NCI-H524 (cell line): ENCODE measurements at places on chromosomes 7 and 10.
A peak's percentile ranks its signal among the peaks of the same experiment; 100 is the strongest.

DNA sequence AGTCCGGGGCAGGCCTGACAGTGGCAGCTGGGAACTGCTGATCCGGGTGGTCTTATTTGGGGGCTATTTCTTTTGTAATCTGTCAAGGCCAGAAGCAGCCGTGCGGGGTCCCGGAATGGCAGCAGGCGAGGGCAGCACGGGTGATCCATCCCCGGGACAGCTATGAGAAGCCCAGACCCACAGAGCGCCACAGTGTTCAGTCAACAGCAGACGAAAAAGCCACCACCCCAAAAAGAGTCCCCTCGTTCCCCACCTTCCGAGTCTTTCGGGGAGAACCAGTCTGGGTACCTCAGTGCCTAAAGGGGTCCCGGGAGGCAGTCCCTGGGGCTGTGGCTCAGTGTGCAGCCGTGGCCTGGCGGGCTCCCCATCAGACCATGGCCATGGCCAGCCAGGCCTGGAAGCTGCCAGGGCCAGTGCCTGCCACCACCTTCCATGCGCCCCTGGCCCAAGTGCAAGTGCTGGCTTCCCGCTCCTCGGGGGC is 125.1 kb upstream of the KCTD7 start:
- DNase-seq = no peak

GRCh38 chr10:62025901-62026879 is 124.7 kb downstream of the ARID5B start:
- DNase-seq = no peak

DNA sequence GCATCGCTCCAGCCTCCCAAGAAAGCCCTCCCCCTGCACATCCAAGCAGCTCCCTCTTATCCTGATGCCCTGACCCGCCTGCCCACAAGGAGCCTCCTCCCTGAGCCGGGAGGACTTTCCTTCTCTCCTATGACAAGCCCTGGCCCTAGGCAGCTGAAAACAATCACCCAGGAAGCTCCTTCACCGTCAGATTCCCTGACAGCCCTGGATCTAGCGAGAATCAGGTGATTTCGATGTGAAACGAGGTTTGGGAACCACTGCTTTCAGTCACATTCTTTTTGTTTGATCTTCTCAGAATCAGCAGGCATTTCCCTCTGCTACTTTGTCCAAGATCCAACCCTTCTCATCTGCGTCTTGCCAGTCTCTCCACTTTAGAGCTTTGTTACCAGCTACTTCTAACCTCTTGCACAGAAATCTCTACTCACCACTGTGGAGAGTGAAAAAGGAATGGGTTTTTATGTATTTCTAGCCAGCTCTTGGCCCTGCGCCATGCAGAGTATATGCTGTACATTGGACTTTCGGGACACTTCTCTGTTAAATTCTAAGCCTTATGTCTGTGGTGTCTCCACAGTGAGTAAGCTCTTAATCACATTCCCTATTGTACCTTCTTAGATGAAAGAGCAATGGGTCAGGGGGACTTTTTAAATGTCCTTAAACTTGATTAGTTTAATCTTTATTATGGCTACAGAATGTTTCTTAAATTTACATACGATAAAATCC is 253.2 kb upstream of the C7orf33 start:
- DNase-seq = no peak

- no peak for DNase-seq
Observed at GRCh38 chr10:1022413-1022812, 3.2 kb downstream of the IDI2 start.

DNA sequence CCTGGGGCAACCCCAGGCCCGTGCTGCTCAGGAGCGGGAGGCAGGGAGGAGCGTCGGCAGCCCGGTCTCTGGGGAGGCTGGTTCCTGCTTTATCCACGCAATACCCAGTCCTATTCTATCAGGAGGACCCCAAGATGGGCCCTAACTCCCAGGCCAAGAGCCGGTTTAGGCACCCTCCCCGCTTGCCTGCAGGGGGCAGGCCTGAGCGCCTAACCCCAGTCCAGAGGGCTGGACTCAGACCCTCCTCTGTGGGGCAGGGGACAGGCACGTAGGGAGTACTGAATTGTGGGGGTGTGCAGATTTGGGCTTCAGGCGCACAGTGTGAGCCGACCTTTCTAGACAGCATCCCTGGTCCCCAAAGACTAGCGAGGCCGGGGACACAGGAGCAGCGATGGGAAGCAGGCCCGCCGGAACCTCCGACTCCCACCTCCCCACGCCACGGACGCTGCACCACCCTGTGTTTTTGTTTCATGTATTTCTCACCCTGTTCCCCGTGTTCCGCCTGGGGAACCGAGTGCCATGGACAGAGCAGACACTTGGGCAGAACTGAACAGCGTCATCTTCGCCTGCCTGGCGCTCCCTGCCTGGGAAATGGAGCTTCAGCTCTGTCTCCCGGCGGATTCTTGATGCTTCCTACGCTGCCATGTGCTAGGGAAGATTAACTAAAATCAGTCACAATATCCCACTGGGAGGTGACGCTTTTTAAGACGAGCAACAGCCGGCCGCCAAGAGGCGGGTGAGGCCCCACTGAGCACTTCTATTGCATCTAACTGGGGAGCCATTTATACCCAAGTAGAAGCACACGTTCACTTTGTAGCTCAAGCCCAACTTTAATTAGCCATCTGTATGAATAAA is 5.3 kb downstream of the NUDT1 start:
- no peak for DNase-seq

- no peak for DNase-seq
Observed at GRCh38 chr7:919924-920341, 34.5 kb downstream of the ADAP1 start.

- DNase-seq = no peak
Observed at GRCh38 chr10:128927497-128928161, 539.4 kb upstream of the MGMT start.

DNA sequence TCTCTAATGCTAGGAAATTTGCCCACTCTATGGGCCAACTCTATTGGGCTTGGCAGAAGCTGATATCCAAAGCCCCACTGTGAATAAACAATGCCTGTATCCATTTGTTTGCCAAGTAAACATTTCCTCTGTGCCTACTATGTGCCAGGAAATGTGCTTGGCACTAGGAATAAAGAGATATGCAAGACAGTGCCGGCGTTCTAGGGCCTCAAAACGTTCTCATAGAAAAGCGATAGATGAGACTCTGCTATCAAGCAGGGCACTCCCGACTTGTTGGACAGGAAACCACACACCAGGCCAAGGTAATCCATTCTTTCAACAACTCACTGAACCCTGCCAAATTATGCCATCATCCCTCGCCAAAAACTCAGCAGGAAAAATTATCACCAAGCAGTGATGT is 196.7 kb downstream of the IPMK start:
- no peak for DNase-seq

DNA sequence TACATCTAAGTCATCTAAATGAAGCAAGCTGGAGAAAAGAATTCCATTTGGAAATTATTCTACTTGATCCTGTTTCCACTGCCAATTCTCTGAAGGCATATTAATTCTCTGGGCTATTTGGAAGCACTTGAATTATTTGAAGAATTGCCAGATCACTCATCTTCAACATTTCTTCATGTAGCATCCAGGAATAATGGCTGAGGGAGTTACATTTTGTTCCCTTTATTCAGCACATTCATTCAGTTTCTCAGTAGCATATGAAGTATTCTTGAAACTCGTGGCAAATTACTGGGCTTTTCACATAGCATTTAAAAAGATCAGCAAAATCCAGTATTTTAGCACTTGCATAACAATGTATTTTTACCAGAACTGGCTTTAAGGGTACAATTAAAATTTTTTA is 127.1 kb upstream of the VIPR2 start:
- DNase-seq = no peak

- DNase-seq = no peak
Observed at GRCh38 chr7:158276414-158277218, 311.0 kb downstream of the PTPRN2 start.

DNA sequence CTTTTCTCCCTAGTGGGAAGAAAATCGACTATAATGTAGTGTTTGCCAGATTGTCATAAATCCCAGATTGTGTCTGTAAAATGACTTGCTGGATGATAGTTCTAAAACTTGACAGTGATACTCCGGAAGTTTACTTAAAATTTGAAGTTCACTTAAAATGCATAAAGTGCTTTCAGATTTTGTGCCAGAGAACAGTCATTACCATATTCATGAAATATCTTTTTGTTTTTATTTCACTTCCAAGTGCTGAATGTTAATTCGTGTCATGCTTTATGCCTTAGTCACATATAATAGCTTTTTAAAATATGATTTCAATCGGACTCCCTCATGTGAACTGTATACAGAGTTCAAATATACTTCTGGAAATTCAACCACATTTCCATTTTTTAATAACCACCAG is 30.4 kb downstream of the PRPF18 start:
- DNase-seq = no peak

GRCh38 chr7:75798770-75799169 is 14.8 kb downstream of the CCL24 start:
- DNase-seq = peak; percentile 17

GRCh38 chr10:59078978-59079377 is 97.5 kb upstream of the PHYHIPL start:
- no peak for DNase-seq

DNA sequence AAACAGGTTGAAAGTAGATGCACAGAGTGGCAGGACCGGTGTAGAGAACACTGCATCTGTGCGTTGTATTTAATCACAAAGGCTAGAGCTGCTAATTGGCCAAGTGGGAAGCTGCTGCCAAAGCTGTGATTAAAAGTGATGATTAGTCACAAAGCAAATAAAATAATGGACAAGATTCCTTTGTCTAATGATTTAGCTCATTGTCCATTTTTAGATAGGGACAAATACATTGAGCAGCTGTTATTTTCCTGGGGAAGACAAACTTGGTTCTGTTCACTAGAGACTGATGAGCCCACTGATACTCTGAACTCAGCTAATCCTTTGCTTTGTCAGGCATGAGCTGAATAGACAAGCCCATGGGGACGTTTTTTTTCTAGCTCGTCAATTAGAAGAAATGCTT is 19.7 kb downstream of the UBE3C start:
- DNase-seq = no peak

GRCh38 chr10:27644307-27644939 is 101.2 kb downstream of the MKX start:
- no peak for DNase-seq

DNA sequence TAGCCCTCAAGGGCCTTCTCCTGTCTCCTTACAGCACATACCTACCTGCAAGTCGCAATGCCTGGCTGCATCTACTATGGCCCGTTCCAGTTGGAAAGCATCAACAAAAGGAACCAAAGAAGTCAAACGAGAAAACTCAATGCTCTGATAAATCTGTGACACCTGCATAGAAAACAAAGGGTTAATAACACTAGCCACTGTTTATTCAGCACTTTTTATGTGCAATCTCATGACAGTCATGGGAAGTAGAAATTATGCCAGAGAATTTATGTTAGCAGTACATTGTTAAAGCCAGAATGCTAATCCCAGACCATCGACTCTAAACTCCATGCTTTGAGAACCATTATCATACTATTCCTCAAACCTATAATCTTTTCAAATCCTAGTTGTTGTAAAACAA is 21.1 kb downstream of the EIF3A start:
- DNase-seq = no peak

DNA sequence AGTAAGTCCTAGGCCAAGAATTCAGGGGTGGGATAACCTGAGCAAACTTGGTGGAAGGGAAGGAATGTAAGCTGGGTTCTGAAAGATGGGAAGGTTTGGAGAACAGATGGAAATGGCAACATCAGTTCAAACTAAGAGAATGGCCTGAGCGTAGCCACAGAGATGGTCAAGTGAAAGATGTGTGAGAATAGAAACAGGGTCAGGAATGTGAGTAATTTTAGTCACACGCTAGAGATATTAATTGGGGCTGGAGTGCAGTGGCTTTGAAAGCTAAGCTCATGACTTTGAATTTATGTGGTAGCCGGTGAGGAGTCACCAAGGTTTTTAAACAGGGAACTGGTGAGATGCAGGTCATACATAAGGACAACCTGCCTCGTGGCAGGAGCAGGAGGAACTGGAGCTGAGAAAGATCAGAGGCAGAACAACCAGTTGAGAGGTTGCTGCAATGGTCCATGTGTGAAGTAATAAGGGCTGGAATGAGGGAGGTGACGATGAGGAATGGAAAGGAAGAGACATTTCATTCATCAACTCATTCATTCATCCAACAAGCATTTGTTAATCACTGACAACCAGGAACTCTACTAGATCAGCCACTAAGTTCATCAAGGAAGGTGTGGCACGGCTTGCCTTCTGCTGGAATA is 12.9 kb upstream of the SORBS1 start:
- DNase-seq = no peak
